ENCODE measurements at places on chromosomes 4 and X. TPM values are rescaled to one million over a fixed set of nuclear protein-coding genes. Genes with fewer than 3 reads are reported as not detected.

- H3K27me3 ChIP-seq = no peaks in the 10 kb centered on the region
- no peak overlapping the region for H3K27ac ChIP-seq
- H3K4me3 ChIP-seq = no peak overlapping the region
- no peaks in the 10 kb centered on the region for H3K36me3 ChIP-seq
- no peak for DNase-seq
- no peaks in the 10 kb centered on the region for H3K4me1 ChIP-seq
These were observed 184.2 kb upstream of the GPRIN3 start for GRCh38 chr4:89491761-89492160.

GRCh38 chrX:31355206-31355955 is 283.5 kb upstream of the FTHL17 start:
- H3K27me3 ChIP-seq = no peaks in the 10 kb centered on the region
- no peak for DNase-seq
- H3K36me3 ChIP-seq = peaks cover under 1% of the 10 kb centered on the region
- H3K27ac ChIP-seq = no peak overlapping the region
- no peak overlapping the region for H3K4me3 ChIP-seq

- H3K36me3 ChIP-seq = no peaks in the 10 kb centered on the region
- H3K27ac ChIP-seq = no peak overlapping the region
- H3K27me3 ChIP-seq = no peaks in the 10 kb centered on the region
- DNase-seq = no peak
- H3K4me3 ChIP-seq = no peak overlapping the region
These were observed 304.7 kb upstream of the GATB start for GRCh38 chr4:152065545-152065944.

GRCh38 chrX:12898073-12898472 is 8.3 kb upstream of the TLR8 start:
- H3K36me3 ChIP-seq = no peaks in the 10 kb centered on the region
- H3K27ac ChIP-seq = no peak overlapping the region
- H3K4me1 ChIP-seq = peaks cover 4% of the 10 kb centered on the region
- H3K4me3 ChIP-seq = no peak overlapping the region
- no peaks in the 10 kb centered on the region for H3K27me3 ChIP-seq
- DNase-seq = no peak

DNA sequence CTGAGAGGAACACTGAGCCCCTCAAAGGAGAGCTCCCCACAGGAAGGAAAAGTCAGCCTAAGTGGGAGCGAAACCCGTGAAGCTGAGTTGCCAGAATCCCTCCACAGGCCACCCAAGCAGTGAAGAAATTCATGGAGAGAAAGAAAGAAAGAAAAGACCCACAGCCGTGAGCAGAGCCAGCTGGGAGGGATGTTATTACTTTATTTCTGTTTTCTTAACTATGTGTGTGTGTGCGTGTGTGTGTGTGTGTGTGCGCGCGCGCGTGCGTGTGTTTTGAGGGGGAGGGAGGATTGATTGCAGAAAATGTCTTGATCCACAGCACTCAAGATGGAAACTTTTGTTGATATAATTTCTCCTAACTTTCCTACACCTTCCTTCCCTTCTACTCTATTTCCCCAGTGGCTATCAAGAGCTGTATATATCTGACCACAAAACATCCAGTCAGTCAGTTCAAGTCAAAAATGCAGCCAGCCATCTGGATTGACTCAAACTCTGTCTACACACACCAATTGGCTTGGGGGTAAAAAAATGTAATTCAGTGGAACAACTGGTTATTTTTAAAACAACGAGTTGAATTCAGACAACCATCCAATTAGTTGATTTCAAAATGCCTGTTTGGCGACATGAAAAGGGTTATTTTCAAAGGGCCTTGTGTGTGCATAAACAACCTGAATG is 13.8 kb upstream of the GPC3 start:
- peaks cover 2% of the 10 kb centered on the region for H3K36me3 ChIP-seq
- DNase-seq = no peak
- no peak overlapping the region for H3K4me3 ChIP-seq

DNA sequence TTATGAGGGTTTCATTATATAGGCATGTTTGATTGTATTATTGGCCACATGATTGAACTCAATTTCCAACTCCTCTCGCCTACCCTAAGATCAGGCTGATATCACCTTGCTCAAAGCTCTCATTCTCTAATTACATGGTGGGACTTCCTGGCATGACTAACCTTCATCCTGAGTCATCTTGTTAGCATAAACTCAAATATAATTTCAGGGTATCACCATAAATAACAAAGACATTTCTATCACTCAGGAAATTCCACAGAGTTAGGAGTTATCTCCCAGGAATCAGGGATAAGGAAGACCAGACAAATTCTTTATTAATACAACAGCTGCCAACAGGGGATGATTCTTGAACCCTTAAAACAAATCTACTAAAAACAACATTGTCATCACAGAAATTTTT is 90.7 kb downstream of the NDST3 start:
- H3K4me3 ChIP-seq = no peak overlapping the region
- H3K27ac ChIP-seq = no peak overlapping the region
- H3K4me1 ChIP-seq = no peaks in the 10 kb centered on the region
- no peak for DNase-seq
- H3K36me3 ChIP-seq = peaks cover 4% of the 10 kb centered on the region

GRCh38 chrX:18616688-18617406 is 55.1 kb downstream of the RS1 start:
- H3K27ac ChIP-seq = no peak overlapping the region
- peaks cover 12% of the 10 kb centered on the region for H3K4me1 ChIP-seq
- H3K27me3 ChIP-seq = no peaks in the 10 kb centered on the region
- no peak overlapping the region for H3K4me3 ChIP-seq
- peaks cover 7% of the 10 kb centered on the region for H3K36me3 ChIP-seq
- DNase-seq = no peak

DNA sequence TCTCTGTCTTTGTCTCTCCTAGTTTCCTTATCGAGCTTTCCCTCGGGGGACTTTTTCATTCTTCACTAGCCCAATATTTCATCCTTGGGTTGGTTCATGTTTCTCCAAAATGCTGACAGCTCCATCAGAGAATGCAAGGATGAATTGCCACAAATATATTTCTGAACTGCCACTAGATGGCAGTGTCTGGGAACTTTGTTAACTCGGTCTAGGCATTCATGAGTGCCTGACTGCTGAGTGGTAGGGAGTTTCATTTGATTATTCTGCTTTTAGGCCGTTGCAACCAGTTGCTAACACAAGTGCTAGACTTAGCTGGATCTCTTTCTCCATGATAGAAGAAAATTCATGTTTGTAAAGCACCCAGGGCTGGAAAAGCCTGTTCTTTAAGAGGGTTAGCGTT is 73.5 kb upstream of the RAP2C start:
- H3K4me1 ChIP-seq = no peaks in the 10 kb centered on the region
- peaks cover 7% of the 10 kb centered on the region for H3K36me3 ChIP-seq
- H3K4me3 ChIP-seq = no peak overlapping the region
- DNase-seq = peak; percentile 28

GRCh38 chrX:150548684-150549083 is 19.7 kb upstream of the MTM1 start:
- peaks cover 2% of the 10 kb centered on the region for H3K36me3 ChIP-seq
- H3K4me3 ChIP-seq = no peak overlapping the region
- peaks cover 16% of the 10 kb centered on the region for H3K4me1 ChIP-seq
- no peak for DNase-seq
- no peaks in the 10 kb centered on the region for H3K27me3 ChIP-seq

- H3K36me3 ChIP-seq = no peaks in the 10 kb centered on the region
- DNase-seq = peak; percentile 30
- no peak overlapping the region for H3K4me3 ChIP-seq
- peaks cover 4% of the 10 kb centered on the region for H3K4me1 ChIP-seq
These were observed 626.7 kb upstream of the BOD1L1 start for GRCh38 chr4:14254252-14254651.

DNA sequence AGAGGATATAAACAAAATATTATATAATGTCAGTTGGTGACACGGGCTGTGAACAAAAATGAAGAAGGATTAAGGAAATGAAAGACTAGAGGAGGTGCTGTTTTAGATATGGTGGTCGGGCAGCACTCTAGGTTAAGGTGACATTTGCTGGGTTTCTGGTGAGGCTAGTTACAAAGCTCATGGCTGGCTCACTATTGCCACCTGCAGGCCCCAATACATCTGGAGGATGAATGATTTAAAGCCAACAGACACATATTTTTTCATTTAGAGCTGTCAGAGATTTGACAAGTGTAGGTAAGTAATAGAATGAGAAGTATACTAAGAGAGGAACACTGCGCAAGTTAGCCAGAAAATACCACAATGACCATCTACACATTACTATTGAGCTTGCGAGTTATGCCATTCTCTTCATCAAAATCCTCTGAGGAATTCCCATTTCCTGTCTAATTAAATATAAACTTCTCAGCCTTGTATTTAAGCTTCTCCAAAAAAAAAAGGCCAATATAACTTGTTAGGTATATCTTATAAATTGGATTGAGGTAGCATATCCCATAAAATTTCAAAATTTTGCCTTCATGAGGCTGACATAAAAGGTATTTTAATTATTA is 6.4 kb upstream of the FGG start:
- H3K27me3 ChIP-seq = peaks cover 22% of the 10 kb centered on the region
- H3K4me3 ChIP-seq = no peak overlapping the region
- no peak overlapping the region for H3K27ac ChIP-seq
- DNase-seq = peak; percentile 48
- H3K4me1 ChIP-seq = no peaks in the 10 kb centered on the region

DNA sequence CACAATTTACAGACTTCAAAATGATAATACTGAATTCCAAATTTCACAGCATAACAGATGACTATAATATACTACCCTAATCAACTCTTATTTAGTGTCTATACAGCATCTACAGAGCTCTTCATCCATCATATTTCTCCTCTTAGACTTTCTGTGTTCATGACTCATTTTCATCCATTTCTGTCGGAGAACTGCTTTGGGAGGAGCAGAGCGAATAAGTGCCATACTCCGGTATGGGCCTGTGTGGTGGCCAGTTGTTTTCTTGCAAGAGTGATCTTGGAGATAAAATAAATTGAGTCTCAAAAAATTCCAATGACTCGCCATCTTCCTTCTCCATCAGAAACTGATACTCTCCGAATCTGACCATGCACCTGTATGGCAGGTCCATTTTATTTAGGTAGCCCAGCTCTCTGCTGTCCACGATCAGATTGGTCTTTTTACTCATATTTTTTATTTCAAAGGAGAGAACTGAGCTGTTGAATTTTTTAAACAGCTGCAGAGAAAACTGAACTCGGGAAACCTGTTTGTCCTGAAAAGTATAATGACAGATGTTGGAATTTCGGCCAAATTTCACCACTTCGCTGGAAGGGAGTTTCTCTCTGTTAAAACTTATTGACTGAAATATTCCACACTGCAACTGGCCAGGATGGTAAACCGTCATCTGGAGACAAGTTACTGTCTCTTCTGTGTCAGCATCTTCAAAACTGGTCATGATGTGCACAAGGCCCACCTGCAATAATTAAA is 7.8 kb downstream of the TIFA start:
- no peak overlapping the region for H3K4me3 ChIP-seq
- H3K27me3 ChIP-seq = no peaks in the 10 kb centered on the region
- H3K36me3 ChIP-seq = peaks cover 15% of the 10 kb centered on the region
- H3K4me1 ChIP-seq = no peaks in the 10 kb centered on the region
- no peak overlapping the region for H3K27ac ChIP-seq

DNA sequence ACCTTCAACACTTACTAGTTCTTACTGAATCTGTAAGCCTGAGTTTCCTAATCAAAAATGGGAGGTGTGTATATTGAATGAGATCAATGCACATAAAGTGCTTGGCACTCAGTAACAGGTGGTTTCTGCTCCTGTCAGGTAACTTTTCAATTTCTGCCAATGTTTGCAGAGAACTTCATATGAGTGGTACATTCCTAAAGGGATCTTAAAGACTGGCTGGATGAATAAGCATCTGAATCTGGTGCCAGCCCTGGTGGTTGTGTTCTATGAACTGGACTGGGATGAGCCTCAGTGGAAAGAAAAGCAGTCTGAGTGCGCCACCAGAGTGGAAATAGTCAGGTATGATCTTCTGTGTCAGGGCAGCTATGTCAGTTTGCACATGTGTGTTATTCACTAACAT is 7.0 kb downstream of the TRAPPC11 start:
- H3K4me1 ChIP-seq = peaks cover 5% of the 10 kb centered on the region
- H3K36me3 ChIP-seq = peaks cover 10% of the 10 kb centered on the region
- H3K4me3 ChIP-seq = no peak overlapping the region
- no peak overlapping the region for H3K27ac ChIP-seq

DNA sequence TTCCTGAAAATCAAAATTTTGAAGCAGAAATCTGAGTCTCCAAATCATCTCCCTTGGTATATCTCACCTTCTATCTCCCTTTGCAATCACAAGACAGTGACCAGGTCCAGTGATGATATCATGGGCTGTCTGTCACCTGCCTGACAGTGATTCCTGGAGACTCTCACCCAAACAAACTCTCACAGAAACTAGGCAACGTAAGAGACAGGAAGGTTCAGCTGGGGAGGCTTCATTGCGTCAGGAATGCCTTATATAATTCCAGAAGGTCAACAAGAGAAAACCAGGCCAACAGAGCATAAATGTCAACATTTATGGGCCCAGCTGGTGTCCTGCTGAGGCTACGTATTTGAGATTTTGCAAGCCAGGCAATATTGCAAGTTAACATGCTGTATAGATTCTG is 412.7 kb downstream of the KCNIP4 start:
- H3K27ac ChIP-seq = no peak overlapping the region
- H3K36me3 ChIP-seq = no peaks in the 10 kb centered on the region
- no peaks in the 10 kb centered on the region for H3K27me3 ChIP-seq
- H3K4me1 ChIP-seq = no peaks in the 10 kb centered on the region

DNA sequence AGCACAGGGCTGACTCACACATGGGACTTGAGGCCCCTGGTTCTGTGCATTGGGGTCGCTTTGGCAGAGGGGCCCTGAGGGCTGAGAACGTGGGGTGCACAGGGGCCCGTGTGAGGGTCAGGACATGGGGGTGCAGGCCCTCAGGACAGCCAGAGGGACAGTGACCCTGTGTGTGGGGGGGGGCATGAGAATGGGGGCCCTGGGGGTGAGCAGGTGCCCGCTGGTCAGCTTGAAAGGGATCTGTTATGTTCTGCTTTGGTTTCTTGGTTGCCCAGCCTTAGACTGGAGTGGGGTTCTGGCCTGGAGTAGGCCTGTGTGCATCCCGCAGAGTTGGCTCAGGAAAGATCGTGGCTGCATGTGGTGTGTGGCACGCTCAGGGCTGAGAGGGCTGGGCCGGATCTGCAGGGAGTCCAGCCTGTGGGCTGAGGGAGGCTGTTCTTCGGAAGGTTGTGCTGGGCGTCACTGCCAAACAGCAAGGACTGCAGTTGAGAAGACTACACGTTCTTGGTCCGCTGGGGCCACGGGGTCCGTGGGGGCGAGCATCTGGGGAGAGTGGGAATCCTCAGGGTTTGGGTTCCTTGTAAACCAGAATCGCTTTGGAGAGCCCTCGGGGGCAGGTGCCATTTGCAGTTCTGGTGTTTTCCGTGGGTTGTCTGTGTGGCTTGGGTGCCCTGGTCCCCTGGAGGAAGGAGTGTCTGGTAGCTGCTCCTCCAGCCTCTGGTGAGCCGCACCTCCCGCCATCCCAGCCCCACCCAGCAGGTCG is 15.2 kb upstream of the UVSSA start:
- H3K27me3 ChIP-seq = no peaks in the 10 kb centered on the region
- no peak overlapping the region for H3K4me3 ChIP-seq
- DNase-seq = no peak
- peak overlapping the region; percentile 71 for H3K27ac ChIP-seq
- H3K4me1 ChIP-seq = no peaks in the 10 kb centered on the region

The SRPK3 gene
- 0.30 TPM for total RNA-seq

The TGIF2LX gene
- total RNA-seq = not detected

The PWWP3B gene
- total RNA-seq = 1.0 TPM

The FTSJ1 gene
- total RNA-seq = 45.8 TPM

The FRMD7 gene
- total RNA-seq = 0.21 TPM

The ATOH1 gene
- total RNA-seq = not detected

The ATP8A1 gene
- total RNA-seq = 11.9 TPM

The FATE1 gene
- not detected for total RNA-seq

The ADRA2C gene
- total RNA-seq = 6.1 TPM
